Activated CD4-positive, CD25-positive, alpha-beta regulatory T cell (primary cell): ENCODE measurements at places on chromosomes 3 and 15.
A peak's percentile ranks its signal among the peaks of the same experiment; 100 is the strongest.

- no peak for DNase-seq
Observed at GRCh38 chr3:137988982-137989381, 21.0 kb upstream of the CLDN18 start.

GRCh38 chr3:157329551-157329950 is 107.1 kb upstream of the PTX3 start:
- no peak for DNase-seq

DNA sequence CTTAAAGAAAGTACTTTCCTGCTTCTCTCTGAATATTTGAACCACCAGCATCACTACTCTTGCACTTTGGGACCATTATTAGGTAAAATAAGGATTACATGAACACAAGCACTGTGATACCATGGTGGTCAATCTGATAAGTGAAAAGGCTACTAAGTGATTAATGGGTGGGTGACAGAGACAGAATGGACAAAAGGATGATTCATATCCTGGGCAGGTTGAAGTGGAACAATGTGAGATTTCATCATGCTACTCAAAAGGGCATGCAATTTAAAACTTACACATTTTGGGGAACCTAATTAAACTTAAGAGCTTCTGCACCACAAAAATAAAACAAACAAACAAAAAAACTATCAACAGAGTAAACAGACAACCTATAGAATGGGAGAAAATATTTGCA is 172.0 kb upstream of the CD96 start:
- DNase-seq = no peak

DNA sequence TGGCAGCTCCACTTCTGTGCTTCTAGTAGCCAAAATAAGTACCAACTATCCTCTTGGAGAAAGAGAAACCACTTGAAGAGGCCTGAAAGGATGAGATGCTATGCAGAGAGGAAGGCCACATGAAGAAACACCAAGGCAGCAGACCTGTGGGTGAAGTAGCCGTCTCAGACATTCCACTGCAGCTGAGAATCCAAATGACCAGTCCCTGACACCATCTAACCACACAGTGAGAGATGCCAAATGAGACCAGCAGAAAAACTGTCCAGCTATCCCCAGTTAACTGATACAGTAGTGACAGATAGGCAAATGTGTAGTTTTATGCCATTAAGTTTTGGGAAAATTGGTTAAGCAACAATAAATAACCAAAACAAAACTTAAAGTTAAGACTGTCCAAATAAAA is 47.9 kb upstream of the ZSCAN2 start:
- DNase-seq = no peak

GRCh38 chr3:42214565-42215283 is 51.3 kb downstream of the CCK start:
- no peak for DNase-seq

GRCh38 chr3:185084901-185085300 is 68.0 kb downstream of the C3orf70 start:
- no peak for DNase-seq

DNA sequence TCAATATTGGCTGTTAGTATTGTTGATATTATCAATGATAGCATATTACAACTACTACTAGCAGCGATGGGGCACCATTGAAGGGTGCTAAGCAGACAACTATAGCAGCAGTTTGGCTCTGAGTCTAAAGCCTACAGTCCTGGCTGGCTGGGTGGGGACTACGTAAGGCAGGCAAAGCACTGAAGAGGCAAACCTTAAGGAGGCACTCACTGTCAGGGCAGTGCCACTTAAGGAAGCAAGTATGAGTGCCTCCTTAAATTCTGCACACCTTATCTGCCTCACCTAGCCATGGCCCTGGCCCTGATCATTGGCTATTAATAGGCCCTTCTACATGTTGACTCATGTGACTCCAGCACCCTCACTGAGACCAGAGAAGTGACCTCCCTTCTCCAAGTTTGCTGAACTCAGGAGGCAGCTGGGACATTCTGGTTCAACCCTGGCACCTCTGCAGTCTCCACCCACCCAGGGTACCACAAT is 20.6 kb downstream of the CDCP1 start:
- DNase-seq = no peak

GRCh38 chr15:80791004-80791403 is 11.8 kb downstream of the CEMIP start:
- no peak for DNase-seq

DNA sequence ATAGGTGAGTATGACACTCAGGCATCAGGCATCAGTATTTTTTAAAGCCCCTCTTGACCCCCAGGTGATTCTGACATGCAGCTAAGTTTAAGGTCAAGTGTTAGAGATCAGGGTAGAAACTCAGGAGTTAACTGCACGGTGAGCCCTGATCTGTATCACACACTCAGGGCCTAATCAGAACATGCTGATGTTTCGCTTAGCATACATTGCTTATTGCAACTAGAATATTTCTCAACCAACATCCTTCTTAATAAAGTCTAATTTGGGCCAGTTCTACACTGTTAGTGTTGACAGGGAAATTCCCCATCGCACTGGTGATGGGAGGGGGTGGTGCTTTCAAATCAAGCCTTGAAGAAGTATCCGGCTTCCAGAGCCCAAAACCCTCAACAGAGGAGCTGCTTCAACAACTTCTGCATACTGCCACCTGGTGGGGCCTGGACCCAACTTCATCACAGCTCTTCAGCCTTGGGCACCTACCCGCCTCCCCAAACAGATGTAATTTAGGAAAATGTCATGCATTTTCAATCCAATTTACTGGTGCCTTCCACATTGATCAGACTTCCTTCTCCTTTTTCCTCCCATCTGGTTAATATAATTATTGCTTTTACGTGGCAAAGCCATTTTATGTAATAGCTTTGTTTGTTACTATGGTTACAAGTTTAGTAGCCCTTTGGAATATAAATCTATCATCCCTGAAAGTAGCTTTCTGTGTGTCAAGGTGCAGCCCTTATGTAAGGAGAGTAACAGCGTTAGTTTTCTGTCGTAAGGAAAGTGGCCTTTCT is 312.2 kb downstream of the RORA start:
- peak; percentile 69 for DNase-seq

GRCh38 chr15:68341760-68342725 is 64.5 kb downstream of the FEM1B start:
- no peak for DNase-seq

DNA sequence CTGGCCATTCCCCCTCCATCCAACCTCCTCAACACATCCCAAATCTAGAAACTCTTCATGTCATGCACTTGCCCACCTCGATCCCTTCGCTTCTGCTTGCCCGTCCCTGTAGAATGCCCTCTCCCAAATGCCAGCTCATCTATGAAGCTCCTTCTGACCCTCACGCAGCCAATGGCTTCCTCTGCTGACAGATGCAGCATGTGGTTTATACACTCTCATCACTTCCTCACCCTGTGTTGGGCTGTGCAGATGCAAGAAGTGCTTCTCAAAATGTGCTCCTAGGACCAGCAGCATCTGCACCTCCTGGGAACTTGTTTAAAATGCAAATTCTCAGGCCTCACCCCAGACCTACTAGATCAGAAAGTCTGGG is 51.7 kb downstream of the SEMA5B start:
- no peak for DNase-seq

- no peak for DNase-seq
Observed at GRCh38 chr15:33641069-33641468, 327.2 kb upstream of the CHRM5 start.

GRCh38 chr3:65033576-65033975 is 345.8 kb upstream of the ADAMTS9 start:
- DNase-seq = no peak

DNA sequence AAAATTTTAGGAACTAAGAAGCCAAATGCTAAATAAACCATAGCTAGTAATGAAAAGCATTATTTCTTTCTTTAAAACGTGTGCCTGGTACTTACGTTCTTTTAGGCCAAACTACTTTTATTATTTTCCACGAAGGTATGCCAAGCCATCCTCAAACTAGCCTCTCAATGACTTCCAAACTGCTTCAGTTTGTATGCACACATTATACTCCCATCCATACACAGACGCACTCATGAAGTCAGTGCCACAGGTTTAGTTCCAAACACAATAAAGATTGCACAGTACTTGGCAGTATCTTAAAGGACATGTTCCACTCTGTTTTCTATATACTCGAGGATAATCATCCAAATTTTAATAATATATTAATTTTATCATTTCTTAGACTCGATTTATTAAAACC is 609.2 kb upstream of the ZNF385D start:
- DNase-seq = no peak

DNA sequence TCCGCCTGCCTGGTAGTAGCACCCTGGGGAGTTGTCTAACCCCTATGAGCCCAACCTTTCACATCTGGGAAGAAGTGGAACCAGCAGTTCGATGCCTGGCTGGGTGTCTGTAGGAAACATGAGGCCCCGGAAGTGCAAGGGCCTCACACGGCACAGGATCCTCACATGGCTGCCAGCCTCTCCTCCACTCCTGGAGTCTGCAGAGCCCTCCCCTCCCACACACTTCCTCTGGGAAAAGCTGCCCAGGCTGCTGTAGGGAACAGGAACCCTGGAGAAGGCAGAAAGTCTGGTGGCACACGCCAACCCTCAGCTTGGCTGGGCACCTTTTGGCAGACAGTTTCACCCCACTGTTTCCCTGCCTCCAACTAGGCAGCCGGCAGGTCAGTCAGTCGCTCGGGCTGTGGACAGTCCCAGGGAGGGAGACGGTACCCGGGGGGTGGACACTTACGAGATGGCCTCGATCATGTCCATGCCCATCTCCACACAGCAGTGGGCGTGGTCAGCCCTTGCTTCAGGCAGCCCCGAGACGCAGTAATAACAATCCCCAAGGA is 118.4 kb downstream of the ADCY5 start:
- no peak for DNase-seq

- no peak for DNase-seq
Observed at GRCh38 chr3:133457465-133458067, 57.7 kb downstream of the BFSP2 start.

DNA sequence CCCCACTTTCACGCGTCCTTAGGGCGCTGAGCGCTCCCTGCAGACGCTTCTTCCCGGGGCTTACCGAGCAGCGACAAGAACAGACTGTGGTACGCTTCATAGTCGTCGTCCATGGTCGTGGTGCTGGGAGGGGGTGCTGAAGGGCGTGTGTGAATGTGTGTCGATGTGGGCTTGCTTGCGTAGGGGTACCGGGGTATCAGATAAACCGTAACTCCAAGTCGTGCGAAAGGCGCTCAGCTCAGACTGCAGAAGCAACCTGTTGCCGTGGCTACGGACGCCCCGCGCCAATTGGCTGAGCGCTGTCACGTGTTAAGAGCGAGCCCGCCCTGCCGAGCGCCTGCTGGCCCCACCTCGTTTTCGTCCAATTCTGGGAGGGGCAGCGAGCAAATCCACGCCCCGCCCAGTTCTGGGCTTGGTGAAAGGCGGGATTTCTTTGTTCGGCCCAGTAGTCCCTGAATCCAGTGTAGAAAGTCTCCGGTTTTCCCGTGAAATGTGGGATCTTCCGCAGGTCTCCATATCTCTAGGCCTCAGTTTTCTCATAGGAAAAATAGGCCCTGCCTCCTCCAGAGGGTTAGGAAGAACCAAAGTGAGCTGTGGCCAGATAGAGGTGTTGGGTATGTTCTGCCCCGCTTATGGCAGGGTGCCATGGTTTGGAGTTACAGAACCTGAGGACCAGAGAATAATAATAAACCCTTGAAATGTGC is at the start of gene EFCAB12:
TSS of gene EFCAB12 (minus strand) at position 261 of the 704 bp plus-strand sequence. CDS start at position 113, 148 bp downstream.
- peak; percentile 74 for DNase-seq

- no peak for DNase-seq
Observed at GRCh38 chr3:139130390-139131140, 85.9 kb upstream of the PRR23C start.

DNA sequence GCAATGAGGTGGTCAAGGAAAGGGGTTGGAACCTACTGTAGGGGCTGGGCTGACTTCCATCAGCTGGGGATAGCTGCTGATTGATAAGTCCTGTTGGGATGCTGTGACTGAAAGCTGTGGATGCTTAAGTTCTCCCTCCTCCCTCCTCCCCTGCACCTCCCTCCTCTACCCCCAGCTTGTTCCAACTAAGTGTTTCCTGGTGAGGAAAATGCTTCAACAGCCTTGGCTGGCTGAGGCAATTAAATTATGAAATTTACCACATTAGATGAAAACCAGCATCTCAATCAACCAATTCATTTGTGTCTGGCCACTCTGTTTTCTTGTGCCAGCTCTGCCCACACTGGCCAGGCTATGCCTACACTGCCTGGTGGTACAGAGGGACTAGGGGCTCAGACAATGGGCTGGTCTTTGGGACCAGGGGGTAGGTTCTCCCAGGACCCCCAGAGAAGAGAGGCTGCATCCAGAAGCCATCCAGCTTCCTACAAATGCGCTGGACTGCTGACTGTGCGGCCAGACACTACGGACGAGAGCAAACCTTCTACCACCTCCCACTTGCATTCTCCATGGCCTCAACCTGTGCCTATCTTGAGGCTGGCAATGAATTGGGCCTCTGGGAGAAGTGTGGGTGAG is 2.5 kb downstream of the KLHL25 start:
- no peak for DNase-seq

DNA sequence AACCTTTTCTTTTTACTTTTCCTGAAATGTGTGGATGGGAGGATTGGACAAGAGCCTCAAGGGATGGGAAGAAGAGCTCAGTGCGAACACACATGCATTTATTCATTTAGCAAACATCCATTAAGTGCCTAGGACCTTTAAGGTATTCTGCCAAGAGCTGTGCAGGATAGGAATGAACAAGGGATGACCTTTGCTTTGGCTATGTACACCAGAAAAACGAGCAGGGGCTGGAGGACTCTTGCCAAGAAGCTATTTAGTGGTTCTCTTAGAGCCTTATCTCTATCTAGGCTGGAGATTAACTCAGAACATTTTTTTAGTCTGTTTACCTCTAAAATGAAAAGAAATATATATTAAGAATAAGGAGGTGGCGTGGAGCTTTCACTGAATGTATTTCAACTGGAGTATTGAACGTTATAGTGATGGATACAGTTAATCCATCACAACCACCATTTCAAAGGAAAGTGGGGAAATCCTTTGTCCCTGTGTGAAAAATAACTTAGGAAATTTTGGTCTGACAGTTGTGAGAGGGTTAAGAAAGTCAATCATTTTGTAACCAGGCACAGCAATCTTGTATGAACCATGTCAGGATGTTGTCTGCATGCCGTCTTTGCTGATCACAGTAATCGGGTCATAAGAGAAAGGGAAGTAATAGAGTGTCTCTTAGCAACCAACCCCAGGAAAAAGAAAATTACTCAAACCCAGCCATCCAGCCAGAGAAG is 279.0 kb downstream of the LPP start:
- DNase-seq = no peak

DNA sequence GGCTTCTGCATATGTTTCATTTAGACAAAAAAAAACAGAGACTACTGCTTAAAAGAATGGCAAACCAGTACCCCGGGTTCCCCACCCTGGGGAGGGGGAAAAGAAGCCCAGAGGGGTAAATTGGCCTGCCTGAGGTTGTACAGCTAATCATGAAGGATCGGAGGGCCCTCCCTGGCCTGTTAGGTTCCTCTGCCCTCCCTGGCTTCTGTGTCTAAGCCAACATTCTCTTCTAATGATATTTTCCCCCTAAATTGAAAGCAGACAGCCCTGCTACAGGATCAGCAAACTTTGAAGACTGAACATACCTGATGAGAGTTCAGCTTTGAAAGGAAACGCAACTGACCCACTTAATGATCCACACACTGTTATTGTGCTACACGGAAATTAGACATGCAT is 2.5 kb downstream of the ARHGAP31 start:
- DNase-seq = no peak

DNA sequence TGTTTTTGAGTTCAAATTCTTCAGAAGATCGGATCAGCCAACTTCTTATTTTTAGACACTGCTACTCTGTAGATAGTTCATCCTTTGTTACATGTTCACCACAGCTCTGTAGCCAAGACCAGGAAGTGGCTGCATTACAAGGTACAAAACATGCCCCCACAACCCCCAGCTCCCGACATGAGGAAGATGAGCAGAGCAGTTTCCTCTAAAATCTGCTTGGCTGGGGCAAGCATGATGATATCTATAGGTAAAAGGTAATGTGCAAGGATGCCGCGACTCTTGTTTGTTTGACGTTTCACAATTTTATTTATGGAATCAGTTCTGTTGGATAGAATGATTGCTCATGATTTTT is 126.5 kb upstream of the GRM7 start:
- no peak for DNase-seq
